Renal cortical epithelial cell (primary cell): ENCODE measurements at places on chromosomes 7 and 10. TPM values are rescaled to one million over a fixed set of nuclear protein-coding genes. Genes with fewer than 3 reads are reported as not detected.

Gene MYL10
- total RNA-seq = not detected in 2 replicates

GRCh38 chr7:150481922-150482321 lies 31.5 kb downstream of the GIMAP8 start:
- DNase-seq = no peak

Gene GNAT3
- not detected in 2 replicates for total RNA-seq

GRCh38 chr7:16395121-16395520 lies 26.2 kb downstream of the CRPPA start:
- DNase-seq = no peak

- DNase-seq = no peak
These were observed 511.3 kb upstream of the ZMIZ1 start for GRCh38 chr10:78557433-78557925.

GRCh38 chr7:117750612-117751563 lies 122.4 kb downstream of the CTTNBP2 start:
- peak; percentile 42 for DNase-seq

GRCh38 chr10:56881218-56881617 lies 520.2 kb upstream of the ZWINT start:
- no peak for DNase-seq

DNA sequence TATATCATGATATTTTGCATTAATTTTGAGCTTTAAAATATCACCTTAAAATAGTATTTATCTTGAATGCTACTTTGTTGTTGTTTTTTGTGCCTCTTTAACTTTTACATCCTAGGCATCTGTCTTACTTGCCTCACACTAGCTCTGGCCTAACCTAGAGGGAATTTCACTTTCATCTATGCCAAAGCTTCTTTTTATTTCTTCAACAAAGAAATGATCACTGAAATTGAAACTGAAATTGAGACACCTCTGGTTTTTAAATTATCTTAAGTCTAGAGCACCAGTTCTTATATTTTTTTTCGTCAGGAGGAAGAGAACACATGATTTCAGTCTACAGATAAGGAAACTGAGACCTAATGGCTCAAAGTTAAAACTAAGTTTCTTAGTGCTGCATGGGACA lies 3.5 kb upstream of the SCIN start:
- DNase-seq = no peak

DNA sequence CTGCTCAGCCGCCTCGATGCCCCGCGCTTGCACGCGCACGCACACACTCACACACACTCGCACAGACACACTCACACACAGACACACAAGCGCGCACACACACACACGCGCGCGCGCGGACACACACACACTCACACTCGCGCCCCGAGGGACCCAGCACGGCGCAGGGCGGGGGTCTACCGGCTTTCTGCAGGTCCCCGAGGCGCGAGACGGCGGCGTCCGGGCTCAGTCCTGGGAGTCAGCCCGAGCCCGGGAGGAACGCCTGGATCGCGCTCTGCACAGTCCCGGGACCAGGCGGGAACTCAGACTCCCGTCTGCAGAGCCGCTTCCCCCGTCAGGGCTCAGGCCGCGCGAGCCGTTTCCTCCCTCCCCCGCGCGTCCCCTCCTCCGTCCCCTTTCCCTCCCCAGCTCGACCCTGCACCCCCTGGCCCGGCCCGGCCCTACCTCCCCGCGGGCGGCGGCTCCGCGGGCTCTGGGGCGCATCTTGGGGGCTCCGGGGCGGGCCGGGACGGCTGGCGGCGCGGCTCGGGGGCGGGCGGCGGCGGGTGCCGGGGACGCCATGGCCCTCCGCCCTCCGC lies 464 bp downstream of the DENND2A start:
- no peak for DNase-seq

Gene ANXA7
- total RNA-seq = 153 and 222 TPM in 2 replicates

DNA sequence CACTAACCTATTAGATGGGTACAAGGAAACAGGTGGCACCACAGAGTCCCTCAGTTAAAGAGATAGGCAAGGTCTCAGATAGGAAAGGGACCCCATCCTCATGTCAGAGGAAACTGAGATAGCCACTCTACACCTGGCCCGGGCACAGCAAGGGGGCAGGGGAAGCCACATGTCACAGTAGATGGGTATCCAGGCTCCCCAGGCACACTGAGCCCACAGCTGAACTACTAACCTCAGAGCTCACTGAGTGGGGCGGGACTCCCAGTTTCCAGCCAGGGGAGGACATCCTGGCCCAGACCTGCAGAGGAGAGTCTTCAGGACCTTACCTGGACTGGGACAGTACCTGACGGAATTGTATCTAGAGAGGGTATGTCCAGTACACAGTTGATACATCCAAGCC lies 3.7 kb upstream of the CDHR1 start:
- no peak for DNase-seq

DNA sequence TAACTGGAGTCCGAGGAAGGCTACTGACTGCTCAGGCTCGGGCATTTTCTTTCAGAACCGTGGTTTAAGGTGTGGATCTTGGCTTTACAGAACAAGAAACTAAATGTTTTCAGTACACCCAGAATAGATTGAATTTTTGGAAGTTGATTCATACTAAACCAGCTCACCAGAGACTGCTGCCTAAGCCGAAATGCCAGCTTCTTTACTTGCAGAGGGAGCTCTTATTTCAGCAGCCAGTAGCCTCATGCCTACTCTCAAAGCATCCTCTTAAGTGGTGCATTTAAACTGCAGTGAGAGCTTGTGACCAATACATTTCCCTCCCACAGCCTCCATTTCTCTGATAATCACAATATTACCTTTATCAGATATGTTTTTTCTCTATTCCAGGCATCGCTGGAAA lies 615.1 kb downstream of the SUGCT start:
- DNase-seq = no peak

Gene SPRN
- total RNA-seq = 0.17 and 0.35 TPM in 2 replicates

DNA sequence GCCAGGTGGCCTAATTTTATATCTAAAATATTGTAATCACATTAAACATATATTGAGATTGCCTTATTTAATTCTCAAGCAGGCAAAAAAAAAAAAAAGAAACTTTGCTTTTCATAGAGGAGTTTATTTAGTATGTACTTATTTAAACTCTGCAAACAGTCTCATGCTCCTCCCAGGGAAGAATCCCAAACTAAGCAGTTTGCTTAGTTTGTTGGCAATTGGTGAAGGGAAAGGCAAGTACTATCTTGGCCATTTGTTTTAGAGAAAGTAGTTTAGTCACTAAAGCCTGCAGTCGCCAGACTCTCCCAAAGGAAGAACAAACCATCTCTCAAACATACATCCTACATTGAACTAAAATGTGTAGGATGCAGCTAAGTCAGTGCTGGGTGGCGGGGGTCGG lies 226.8 kb downstream of the CDC14C start:
- no peak for DNase-seq

DNA sequence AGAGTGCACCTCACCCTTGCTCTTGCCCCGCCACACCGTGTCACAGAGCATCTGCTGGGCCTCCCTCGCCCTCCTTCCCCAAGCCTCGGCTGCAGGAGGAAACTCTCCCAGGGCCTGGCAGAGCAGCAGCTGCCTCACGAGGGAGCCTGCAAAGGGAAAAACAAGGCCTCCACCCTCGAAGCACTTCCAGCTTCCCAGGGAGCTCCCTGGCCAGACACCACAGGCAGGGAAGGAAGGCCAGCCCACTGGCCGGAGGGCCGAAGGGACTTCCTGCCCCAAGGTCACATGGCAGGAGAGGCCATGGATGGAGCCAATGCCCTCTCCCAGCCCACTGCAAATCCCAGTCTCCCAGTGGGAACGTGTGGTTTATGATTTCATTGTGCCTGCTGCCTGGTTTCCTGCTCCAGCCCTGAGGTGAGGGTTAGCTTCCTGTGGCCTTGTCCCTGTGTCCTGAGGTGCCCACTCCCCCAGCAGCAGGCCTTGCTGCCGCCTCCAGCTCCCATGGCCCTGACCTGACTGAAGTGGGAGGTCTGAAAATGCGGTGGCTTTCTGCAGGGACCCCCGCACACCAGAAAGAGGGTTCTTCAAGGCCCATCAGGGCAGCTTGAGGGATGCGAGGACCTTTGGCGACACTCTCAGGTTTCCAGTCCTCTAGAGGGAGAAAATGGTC lies 100.5 kb upstream of the PPIF start:
- DNase-seq = no peak

- DNase-seq = no peak
These were observed 28.9 kb downstream of the CDK14 start for GRCh38 chr7:90625051-90625450.

Gene CCDC146
- 10.8 and 13.2 TPM in 2 replicates for total RNA-seq

- no peak for DNase-seq
These were observed 85.5 kb upstream of the GDF10 start for GRCh38 chr10:47214520-47214919.

GRCh38 chr10:128451879-128452278 lies 325.7 kb upstream of the MKI67 start:
- no peak for DNase-seq

Gene COPS6
- total RNA-seq = 36.6 and 72.5 TPM in 2 replicates

Gene DNAJC1
- total RNA-seq = 61.6 and 74.7 TPM in 2 replicates

DNA sequence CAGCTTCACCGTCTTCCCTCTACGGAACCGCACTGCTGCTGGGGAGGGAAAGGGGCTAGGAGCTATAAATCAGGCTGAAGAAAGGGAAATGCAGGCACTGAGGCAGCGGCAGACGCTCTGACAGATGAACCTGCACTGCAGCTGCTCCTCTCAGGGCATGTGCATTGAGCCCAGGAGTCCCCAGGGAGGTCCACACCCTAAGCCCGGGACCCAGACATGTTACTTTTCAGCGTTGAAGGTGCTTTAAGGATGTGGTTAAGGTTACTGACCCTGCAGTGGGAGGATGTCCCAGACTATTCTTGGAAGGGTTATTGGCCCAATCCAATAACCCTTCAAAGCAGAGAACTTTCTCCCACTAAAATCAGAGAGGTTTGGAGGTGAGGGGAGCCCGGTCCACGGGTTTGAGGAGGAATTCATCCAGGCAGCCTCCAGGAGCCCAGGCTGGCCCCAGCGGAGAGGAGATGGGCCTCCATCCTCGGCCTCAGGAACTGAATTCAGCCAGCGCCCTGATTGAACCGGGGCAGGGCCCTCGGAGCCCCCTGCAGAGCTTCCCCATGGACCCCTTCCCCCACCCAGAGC lies 75.4 kb downstream of the ADARB2 start:
- DNase-seq = no peak

DNA sequence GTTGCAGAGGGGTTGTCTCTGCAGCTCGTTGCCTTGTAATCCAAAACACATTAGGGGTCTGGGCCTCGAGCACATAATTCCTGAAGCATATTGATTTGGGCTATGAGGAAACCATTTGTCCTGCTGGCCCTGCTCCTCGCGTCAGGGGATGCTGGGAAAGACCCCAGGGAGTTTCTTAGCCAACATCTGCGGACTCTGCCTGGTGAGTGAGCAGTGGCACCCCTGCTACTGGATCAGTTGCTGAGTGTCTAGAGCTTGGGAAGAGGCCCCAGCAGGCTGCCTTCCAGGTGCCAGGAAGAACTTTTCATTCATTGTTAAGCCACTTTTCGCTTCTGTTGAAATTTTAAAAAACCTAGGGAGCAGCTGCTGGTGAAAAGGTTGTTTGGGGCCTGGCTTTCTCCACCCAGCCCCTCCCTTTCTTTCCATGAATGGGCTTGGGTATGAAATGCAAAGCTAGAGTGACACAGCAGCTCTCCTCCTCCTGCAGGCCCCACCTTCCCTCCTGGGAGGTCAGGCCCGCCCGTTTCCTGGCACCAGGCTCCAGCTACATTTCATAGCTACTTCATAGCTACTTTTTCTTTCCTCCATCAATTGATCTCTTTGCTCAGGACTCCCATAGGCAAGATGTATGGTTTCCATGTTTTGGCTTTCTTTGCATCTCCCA lies 26.8 kb downstream of the TACR2 start:
- DNase-seq = peak; percentile 38

- DNase-seq = no peak
These were observed 118.0 kb downstream of the COBL start for GRCh38 chr7:51198654-51199053.

Gene TMEM184A
- total RNA-seq = 2.6 and 4.3 TPM in 2 replicates

DNA sequence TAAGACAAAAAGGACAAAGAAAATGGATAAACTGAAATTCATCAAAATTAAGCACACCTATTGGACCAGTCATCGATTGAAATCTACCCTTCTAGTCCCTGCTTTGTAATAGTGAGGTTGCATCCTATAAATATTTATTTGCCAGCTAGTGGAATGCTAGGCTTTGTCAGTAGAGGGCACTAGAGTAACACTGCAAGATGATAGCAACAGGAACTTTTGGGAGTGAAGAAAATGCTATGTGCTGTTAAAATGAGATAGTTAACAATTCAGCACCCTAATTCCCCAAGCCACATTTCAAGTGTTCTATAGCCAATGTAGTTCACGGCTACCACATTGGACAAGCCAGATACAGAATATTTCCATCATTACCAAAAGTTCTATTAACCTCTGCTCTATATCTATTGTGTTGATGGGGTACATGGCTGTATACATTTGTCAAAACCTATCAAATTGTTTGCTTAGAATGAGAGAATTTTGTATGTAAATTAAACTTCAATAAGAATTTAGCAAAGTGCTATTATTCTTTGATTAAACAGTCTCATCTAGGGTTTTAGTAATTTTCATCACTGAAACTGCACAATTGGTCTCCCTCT lies 69.8 kb downstream of the LSMEM1 start:
- DNase-seq = peak; percentile 61

DNA sequence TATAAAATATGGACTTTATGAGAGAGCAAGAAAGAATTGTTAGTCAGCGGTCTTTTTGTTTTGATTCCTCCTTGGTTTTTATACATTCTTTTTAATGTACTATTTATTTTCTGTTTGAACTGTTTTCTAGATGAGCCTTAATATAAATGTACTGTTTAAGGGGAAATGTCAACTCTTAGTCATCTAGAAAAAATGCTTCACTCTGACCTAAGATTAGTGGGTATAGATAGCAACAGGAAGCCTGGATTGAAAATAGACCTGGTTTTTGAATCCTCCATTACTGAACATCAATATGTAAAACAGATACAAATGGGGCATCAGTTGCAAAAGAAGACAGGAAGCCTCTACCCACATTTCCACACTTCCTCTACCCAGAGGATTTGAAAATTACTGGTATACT lies 87.8 kb downstream of the CHRM2 start:
- DNase-seq = no peak

DNA sequence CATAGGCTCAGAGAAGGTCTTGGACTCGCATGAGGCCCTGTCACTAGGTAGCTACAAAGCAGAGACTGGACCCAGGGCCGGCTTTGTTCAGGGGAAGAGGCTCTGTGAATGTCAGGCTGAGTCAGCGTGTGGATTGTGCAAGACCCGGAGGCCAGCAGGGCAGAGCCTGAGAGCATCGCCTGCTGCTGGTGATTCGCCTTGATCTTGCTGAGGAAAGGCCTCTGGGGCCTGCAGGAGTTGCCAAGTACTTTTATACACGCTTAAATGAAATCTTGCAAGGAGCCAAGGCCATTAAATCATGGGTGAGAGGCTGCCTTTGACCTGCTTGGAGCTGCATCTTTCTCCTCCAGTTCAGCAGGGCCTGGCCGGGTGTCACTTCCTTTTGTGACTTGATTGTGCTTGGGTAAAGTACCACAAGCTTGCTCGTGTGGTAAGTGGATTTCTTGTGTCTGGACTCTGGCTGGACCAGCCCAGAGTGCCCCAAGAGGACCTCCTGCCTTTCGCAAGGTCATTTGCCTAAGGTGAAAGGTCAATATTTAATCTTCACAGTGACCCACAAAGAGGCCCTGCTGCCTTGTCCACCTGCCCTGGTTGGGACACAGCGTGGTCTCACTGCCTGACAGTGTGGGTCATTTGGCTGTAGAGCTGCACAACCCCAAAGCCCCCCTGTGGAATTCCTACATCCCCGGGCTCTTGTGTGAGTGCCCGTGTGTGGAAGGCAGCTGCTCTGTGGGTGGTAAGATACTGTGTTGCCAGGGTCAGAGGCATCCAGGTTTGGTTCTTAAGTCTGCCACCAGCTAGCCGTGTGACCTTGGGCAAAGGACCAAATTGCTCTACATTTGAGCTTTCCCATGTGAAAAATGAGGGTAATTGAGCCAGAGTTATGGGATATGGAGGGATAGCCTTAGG lies 38.6 kb upstream of the SH2D4B start:
- peak; percentile 98 for DNase-seq

GRCh38 chr10:23439452-23439960 lies 631 bp downstream of the OTUD1 start:
- DNase-seq = no peak
